AG10803 (cell line): ENCODE measurements at places on chromosomes 11 and 22.

DNA sequence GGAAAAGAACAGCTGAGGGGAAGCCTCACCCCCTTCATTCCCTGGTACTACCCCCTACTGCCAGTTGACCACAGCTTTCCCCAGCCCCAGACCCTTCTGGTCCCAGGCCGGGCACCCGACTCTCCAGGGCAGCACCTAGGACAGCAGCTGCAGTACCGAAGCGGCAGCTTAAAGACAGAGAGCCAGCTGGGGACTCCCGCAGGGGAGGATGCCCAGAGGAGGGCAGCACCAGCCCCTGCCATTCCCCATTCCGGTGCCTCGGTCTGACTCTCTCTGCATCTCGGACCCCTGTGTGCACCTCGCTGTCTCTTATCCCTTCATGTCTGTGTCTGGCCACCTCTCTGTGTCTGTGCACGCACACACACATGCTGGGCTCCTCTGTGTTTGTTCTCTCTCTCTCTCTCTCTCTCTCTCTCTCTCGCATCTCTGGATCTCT lies 9.4 kb downstream of the IGSF9B start:
- DNase-seq, result peak; percentile 32

- no peak for DNase-seq
These were observed 70.2 kb downstream of the NELL1 start for GRCh38 chr11:20739577-20739976.

DNA sequence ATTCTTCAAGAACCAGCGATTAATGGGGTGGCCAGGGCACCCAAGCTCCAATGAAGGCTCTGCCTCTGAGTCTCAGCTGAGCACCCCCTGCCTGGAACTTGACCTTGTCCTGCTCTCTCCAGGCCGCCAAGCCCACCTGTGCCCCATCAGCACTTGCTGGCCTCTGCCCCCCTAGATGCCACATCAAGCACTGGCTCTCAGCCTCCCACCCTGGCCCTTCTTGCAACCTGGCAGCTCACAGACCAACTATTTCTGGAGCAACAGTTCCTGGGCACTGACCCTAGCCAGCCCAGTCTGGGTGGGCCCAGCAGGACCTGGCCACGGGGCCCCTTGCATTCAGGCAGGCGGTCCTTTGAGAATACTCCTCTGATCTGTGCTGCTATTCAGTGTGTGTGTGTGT lies 98.8 kb upstream of the PITPNB start:
- DNase-seq, result no peak

DNA sequence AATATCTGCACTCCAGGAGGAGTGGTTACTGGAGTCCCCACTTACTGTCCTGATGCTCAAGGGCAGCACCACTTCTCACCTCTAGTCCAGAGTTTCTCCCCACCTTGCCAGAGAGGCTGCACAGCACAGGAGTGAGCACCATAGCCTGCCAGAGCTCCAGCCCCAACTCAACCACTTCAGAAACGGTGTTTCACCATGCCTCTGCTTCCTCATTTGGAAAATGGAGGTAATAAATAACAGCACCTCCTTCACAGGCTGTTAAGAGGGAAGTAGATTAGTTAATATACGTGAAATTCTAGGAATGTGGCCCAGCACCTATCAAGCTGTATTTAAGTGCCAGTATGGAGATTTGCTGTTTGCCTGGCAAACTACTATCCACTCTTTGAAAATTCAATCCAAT lies 63.0 kb downstream of the GALNT18 start:
- DNase-seq, result no peak

- no peak for DNase-seq
These were observed 5.5 kb downstream of the RAB3IL1 start for GRCh38 chr11:61911701-61912529.

DNA sequence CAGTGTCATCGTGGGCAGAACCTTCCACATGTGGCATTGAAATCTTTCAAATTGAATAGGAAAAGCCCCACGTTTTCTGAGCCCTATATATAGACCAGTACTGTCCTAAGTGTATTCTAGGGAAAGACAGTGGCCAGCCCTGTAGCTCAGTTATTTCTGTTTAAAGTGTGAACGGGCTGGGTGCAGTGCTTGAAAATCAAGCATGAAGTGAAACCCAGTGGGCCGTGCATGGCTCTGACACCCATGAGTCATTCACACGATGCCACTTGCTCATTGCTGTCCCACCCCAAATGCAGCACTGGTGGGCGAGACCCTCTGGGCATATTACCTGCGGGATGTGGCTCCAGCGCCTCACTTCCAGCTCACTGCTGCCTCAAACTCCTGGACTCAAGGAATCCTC lies 29.8 kb upstream of the CCDC188 start:
- DNase-seq, result no peak

GRCh38 chr22:47547239-47547661 lies 784.8 kb downstream of the TBC1D22A start:
- no peak for DNase-seq

DNA sequence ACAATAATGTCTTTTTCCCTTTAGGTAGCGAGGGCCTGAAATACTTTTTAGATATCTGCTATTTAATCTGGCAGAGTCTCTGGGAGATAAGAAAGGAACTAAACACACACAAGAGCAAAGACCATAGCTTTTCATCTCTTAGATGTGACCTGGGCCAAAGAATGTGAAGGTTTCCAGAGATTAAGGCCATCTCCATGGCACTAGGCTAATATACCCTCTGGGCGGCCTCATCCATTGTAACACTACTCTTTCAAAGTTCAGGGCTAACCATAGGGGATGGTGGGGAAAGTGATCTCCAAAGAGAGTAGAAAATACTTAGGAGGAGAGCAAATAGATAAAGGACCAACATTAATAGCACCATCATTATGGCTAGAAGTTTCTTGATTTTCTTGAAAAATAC lies 326.4 kb downstream of the LRRC4C start:
- no peak for DNase-seq

- no peak for DNase-seq
These were observed 468.9 kb downstream of the LUZP2 start for GRCh38 chr11:24965748-24966147.

DNA sequence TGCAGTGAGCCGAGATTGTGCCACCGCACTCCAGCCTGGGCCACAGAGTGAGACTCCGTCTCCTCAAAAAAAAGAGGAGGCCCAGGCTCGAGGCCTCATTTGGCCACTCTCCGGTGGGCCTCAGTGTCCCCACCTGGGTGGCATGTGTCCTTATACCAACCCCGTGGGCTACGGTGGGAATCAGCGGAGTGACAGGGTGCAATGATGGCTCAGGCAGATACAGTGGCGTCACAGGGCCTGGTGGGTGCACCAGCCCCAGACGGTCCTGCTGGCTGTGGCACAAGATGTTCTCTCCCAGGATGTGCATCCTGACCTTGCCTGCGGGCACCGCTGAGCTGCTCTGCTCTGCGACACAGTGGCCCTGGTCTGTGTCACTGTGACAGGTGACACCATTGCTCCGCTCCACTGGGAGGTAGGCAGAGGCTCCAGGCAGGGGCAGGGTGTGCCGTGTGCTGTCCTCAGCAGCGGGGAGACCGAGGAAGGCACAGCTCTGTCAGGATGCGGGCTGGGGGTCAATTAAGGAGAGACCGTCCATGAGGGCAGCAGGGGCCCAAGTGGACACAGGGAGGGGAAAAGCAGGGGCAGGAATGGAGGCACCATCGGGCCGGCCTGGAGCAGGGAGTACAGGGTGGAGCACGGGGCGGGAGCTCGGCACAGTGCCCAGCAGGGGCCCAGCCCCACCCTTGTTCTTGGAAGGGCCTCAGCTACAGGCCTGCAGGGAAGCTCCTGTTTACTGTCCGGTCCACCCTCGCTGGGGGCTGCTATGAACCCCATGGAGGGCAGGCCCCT lies 21.7 kb upstream of the TH start:
- DNase-seq, result no peak

- no peak for DNase-seq
These were observed 43.0 kb upstream of the SLC5A12 start for GRCh38 chr11:26764825-26765224.

DNA sequence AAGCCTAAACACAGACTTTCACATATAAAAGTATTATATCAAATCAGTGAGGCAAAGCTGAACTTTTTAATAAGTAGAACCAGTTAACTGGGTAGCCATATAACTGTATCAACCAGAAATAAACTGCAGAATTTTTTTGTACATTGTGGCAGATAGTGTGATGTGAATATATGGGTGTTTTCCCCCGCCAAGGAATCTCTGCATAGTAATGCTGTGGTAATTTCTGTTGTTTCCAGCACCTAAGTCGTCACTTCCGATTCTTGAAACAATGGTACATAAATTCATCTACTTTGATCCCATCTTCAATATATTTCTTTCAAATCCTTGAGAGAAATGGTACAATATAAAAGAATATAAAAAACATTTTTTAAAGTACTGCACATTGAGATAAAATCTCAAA lies 39.6 kb downstream of the NARS2 start:
- DNase-seq, result no peak
